ENCODE measurements at places on chromosomes 7 and 10. TPM values are rescaled to one million over a fixed set of nuclear protein-coding genes. Genes with fewer than 3 reads are reported as not detected.

Gene NEURL1
- total RNA-seq: 0.64 TPM

GRCh38 chr7:26656735-26657134, 207.7 kb downstream of the SKAP2 start:
- no peaks in the 10 kb centered on the region for H3K36me3 ChIP-seq
- H3K4me1 ChIP-seq: no peaks in the 10 kb centered on the region

DNA sequence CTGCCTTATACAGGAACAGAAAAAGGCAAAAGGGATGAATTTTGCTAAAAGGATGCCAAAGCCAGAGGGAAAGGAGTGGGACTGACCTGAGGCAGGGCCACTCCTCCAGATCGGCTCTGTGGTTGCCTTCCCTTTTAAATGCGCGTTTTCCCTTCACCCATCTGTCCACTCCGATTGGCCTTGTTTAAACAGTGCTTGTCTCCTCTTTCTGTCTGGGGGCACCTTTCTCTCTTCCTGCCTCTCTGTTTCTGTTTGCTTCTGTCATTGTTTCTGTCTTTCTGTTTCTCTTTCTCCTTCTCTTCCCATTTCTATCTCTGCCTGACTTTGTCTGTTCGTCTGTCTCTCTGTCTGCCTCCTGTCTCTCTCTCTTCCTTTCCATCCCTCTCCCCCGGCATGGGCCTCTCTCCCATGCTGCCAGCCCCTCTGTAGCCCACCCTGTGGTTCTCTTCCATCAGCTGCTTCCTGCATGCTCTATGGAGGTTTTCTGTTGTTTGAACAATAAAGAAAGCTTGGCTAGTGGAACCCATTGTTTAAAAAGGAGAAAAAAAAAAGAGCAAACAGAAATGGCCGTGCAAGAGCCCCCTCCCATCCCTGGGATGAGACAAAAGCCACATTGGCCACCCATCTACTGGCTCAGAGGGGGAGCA, 29.5 kb upstream of the HSPB1 start:
- peaks cover 60% of the 10 kb centered on the region for H3K27me3 ChIP-seq
- no peak for DNase-seq
- no peaks in the 10 kb centered on the region for H3K4me1 ChIP-seq
- no peak overlapping the region for H3K27ac ChIP-seq
- no peaks in the 10 kb centered on the region for H3K36me3 ChIP-seq

- no peaks in the 10 kb centered on the region for H3K36me3 ChIP-seq
- H3K4me1 ChIP-seq: no peaks in the 10 kb centered on the region
- no peak overlapping the region for H3K4me3 ChIP-seq
- H3K27me3 ChIP-seq: no peaks in the 10 kb centered on the region
- no peak overlapping the region for H3K27ac ChIP-seq
- no peak for DNase-seq
Measured at GRCh38 chr10:51109801-51110533, 35.7 kb downstream of the PRKG1 start.

DNA sequence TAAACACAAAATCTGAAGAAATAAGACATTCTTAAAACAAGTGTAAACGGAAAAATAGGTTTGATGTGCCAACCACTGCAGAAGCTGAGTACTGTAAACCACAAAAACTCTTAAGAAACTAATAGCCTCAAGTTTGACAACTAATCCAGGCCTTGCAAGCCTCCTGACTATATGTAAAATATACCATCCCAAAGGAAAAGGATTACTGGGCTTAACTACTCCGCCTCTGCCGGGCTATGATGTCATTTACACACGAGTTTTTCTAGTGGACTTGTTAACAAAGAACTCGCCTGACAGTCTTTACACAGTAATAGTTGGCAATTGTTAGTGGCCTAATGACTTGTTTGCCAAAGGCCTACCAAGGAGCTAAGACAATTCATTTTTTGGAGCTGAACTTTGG, 2.1 kb downstream of the KIF5B start:
- H3K4me3 ChIP-seq: peak overlapping the region; percentile 96
- H3K27ac ChIP-seq: peak overlapping the region; percentile 99
- H3K36me3 ChIP-seq: no peaks in the 10 kb centered on the region
- no peaks in the 10 kb centered on the region for H3K27me3 ChIP-seq

DNA sequence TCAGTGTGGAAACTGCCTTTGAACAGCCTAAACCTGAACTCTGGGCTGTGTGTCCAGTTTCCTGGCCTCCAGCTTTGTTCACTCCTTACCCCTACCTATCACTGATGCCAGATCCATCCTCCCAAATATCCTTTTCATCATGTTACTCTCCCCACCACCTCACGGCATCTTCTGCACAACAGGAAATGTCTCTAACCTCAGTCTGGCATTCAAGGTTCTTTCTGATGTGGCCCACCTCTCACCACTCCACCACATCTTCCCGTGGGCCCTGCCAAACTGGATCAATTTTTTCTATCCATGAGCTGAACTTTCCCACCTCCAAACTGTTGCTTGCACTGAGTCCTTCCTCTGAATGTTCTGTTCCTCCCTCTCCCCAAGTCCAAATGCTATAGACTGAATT, 35.8 kb upstream of the MAP3K8 start:
- no peaks in the 10 kb centered on the region for H3K4me1 ChIP-seq
- no peak for DNase-seq
- H3K36me3 ChIP-seq: no peaks in the 10 kb centered on the region
- no peak overlapping the region for H3K27ac ChIP-seq

Measured in upper lobe of right lung (tissue), 1 donor.